ENCODE measurements at places on chromosomes 4 and X.

DNA sequence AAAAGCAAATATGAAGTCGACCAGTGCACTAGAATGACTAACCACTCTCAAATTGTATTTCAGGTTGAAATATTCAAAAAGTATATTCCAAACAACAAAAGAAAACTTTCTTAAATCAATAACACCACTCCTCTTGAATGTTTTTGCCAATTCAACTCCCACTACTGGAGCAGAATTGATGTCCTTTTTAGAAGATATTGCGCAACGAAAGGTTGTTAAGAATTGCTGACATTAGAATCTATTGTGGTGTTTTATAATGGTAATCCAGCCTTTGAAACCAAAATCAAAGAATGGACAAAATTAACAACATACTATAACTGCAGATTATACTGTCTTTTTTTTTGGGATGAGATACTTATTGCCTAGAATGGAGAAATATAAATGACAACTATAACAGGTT, 331.3 kb downstream of the GRXCR1 start:
- no peak for DNase-seq

GRCh38 chr4:71334465-71334882, 4.3 kb upstream of the SLC4A4 start:
- no peak for DNase-seq

DNA sequence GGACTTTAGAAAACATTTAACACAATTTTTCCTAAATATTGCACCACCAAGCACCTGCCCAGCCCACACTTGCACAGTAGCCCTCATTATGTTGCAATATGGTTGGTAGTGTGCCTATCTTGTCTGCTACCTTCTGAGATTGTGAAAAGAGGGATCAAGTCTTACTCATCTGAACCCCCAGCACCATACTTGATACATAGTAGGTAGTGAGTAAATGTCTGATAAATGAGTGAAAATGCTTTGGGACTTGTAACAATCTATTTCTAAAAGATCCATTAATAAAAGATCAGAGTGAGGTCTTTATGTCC, 118.4 kb upstream of the MED14 start:
- no peak for DNase-seq

GRCh38 chr4:163484906-163485305, 9.6 kb upstream of the TMA16 start:
- peak; percentile 39 for DNase-seq

DNA sequence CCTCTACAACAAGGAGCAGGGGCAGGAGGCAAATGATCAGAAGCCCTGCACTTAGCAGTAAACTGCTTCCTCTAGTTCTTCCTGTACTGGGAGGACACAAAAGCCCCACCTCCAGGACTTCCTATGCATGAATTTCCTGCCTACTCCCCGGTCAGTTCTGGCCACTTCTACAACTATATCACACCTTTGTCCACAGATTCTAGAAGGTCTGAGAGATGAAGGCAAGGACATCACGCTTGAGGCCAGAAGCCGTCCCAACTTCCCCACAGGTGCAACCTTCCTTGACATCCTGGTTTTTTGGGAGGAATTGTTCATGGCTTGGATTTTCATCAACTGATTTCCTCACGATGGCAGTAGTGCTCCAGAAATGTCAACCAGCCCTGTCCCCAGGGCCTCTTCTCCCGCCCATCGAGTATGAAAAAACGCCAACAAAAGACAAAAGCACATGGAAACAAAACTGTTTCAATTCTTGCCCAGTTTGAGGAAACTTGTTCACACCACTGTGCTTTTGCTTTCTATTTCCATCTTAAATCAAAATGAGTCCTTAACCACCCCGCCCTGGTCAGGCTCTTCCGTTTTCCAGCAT, 206.5 kb upstream of the STK26 start:
- DNase-seq: peak; percentile 87

GRCh38 chr4:76607266-76607799, 172.3 kb downstream of the SHROOM3 start:
- no peak for DNase-seq

GRCh38 chr4:43238585-43238984, 346.1 kb downstream of the GRXCR1 start:
- no peak for DNase-seq

DNA sequence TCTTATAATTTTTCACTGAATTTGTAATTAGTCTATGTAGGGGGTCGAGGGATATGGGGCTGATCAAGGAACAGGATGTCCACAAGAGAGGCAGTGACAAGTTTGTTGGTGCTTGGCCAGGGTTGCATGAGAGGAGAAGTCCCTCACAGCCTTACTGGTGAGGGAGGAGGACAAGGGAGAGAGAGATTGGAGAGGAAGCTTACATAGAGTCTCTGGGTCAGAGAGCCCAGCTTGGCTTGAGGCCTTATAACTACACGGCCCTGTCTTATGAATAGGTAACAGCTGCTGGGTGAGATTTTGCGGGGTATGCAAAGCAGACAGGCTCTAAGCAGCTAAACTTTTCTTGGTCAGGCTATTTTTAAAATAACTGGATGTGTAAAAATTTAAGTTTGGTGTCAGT, 37.9 kb upstream of the OTUD4 start:
- DNase-seq: no peak

DNA sequence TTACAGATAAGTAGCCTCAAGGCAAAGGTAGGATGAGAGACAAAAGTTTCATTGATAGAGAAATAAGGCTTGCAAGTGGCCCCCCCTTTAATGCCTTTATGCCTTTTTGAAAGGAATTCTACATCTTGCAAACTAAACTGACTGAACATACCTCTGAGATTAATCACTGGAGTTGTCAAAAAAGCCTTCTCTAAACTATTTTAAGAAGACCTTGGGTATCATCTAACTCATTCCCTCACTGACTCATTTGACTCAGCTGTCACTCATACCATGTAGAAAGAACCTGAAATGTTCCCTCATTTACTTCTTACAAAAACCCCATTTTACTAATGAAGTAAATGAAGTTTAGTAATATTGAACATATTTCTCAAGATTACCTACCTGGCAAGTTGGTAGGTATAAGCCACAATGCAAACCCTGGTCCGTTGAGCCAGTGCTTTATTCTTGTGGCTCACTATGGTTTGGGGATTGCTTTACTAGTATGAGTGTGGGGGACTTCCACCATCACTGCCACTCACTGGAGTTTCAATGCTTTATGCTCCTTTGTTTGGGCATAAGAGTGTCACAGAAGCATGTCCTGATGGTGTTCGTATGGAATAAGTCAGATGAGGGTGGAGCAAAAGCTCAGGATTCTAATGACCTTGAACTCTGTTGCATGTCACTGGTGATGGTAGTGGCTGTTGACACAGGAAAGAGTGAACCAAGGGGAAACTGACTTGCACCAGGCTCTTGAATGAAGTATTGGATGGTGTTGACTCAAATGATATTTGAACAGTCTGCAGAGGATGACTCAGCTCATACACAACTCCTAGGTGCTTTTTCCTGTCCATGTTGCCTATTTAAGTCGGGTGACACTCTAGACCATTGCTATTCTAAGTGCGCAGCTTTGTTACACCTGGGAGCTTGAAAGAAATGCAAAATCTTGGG, 305.5 kb upstream of the EMCN start:
- no peak for DNase-seq

GRCh38 chr4:174523025-174523693, 871 bp upstream of the HPGD start:
- DNase-seq: peak; percentile 12

Data from transverse colon (tissue), 4 donors.